A549 treated with dexamethasone at 1 μM for 4 hours (cell line): ENCODE measurements at places on chromosomes 16 and 17. TPM values are rescaled to one million over a fixed set of nuclear protein-coding genes. Genes with fewer than 3 reads are reported as not detected.

Gene MYLK3
- 0.02 to 0.09 TPM (median 0.03 TPM) in 4 of 5 replicates, not detected in the other for total RNA-seq

Gene CDRT4
- 0.78 to 1.6 TPM (median 1.2 TPM) in 4 of 5 replicates, not detected in the other for total RNA-seq

Gene RPRML
- total RNA-seq: 0.39 to 0.93 TPM (median 0.59 TPM) in 5 replicates

Gene MT1E
- total RNA-seq: not detected in 5 replicates

Gene SLC5A10
- 0.14 to 0.21 TPM (median 0.19 TPM) in 5 replicates for total RNA-seq

Gene CCL22
- 0.05 to 0.06 TPM (median 0.05 TPM) in 4 of 5 replicates, not detected in the other for total RNA-seq

Gene FKBP10
- total RNA-seq: 72.0 to 114 TPM (median 103 TPM) in 5 replicates

Gene CCL4
- total RNA-seq: 0.29 TPM in 1 of 5 replicates, not detected in the others

Gene P3H4
- total RNA-seq: 25.4 to 35.5 TPM (median 32.2 TPM) in 5 replicates

Gene TMEM92
- 14.9 to 17.9 TPM (median 16.1 TPM) in 5 replicates for total RNA-seq

Gene RTN4RL1
- total RNA-seq: 14.3 to 25.4 TPM (median 21.8 TPM) in 5 replicates

Gene TNFSF13
- total RNA-seq: 0.46 to 0.83 TPM (median 0.62 TPM) in 5 replicates

Gene ERN1
- 3.0 to 4.0 TPM (median 3.8 TPM) in 5 replicates for total RNA-seq

Gene ABCC12
- 0.02 to 0.06 TPM (median 0.05 TPM) in 3 of 5 replicates, not detected in the others for total RNA-seq

Gene NOG
- 0.67 to 0.88 TPM (median 0.84 TPM) in 5 replicates for total RNA-seq

Gene NEUROD2
- total RNA-seq: not detected in 5 replicates

Gene GPRC5B
- total RNA-seq: 40.3 to 48.7 TPM (median 47.0 TPM) in 5 replicates

Gene LDHD
- 0.46 to 0.88 TPM (median 0.64 TPM) in 5 replicates for total RNA-seq

Gene PRAC1
- total RNA-seq: not detected in 5 replicates

Gene FOXL1
- 1.4 to 2.2 TPM (median 2.0 TPM) in 5 replicates for total RNA-seq

Gene CDH3
- 0.17 to 0.51 TPM (median 0.28 TPM) in 5 replicates for total RNA-seq

Gene CSH2
- not detected in 5 replicates for total RNA-seq

Gene MT1A
- total RNA-seq: 25.2 to 38.3 TPM (median 30.3 TPM) in 5 replicates

Gene CCL14
- total RNA-seq: not detected in 5 replicates

Gene MRPL58
- total RNA-seq: 75.2 to 81.8 TPM (median 75.7 TPM) in 5 replicates

Gene OR1F1
- 0.26 to 0.56 TPM (median 0.42 TPM) in 5 replicates for total RNA-seq

Gene ZFPM1
- 3.1 to 7.1 TPM (median 6.5 TPM) in 5 replicates for total RNA-seq

Gene HEATR9
- not detected in 5 replicates for total RNA-seq

Gene TGFB1I1
- 42.8 to 62.0 TPM (median 54.3 TPM) in 5 replicates for total RNA-seq

Gene CPHXL2
- total RNA-seq: not detected in 5 replicates

Gene OR3A3
- not detected in 5 replicates for total RNA-seq

Gene SCIMP
- total RNA-seq: not detected in 5 replicates

Gene NMRAL1
- 42.7 to 48.5 TPM (median 45.8 TPM) in 5 replicates for total RNA-seq

Gene GRB7
- total RNA-seq: 3.5 to 5.7 TPM (median 4.8 TPM) in 5 replicates
